Hematopoietic multipotent progenitor cell treated with erythropoietin and hydrocortisone succinate and interleukin-3 and kit ligand, for 17 days (in vitro differentiated cells): ENCODE measurements at places on chromosomes 12 and 14.

DNA sequence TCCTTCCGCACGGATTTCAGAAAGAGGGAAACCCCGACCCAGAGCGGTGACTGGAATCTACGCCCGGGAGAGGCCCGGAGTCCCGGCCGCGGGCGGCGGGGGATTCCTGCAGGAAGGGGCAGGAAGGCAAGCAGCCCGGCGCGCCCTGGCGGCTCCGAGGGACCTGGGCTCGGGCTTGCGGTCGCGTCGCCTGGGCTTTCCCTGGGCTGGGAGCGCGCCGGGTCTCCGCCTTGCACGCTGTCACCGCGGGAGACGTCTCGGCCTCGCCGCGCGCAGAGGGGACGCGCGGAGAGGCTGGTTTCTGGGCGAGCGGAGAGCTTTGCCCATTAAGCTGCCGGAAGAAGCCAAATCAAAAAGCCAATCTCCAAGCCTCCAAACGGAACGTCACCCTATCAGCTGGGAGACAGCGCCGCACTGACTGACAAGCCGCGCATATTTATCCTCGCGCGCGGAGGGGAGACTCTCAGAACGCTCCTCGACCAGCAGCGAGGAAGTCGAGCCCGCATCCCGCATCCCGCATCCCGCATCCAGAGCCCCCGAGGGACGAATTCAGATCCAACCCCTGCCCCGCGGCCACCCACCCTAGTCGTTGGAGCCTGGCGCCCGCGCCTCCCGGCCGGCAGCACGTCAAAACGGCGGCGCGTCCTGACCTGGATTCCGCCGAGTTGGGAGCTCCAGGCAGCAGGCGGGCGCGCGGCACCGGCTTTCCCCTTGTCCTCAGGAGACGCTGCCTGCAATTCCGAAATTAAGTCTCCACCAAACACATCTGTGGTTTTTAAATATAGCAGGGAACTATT is at the start of gene SLC8A3:
SLC8A3 (minus strand) TSS at position 293 of the 797 bp plus-strand sequence. CDS start 20,529 bp downstream, outside the sequence.
- no peak for DNase-seq

GRCh38 chr12:64713376-64713775 is 45.8 kb downstream of the GNS start:
- no peak for DNase-seq

GRCh38 chr14:22106700-22107697 is 433.4 kb upstream of the OR4E1 start:
- DNase-seq: no peak

DNA sequence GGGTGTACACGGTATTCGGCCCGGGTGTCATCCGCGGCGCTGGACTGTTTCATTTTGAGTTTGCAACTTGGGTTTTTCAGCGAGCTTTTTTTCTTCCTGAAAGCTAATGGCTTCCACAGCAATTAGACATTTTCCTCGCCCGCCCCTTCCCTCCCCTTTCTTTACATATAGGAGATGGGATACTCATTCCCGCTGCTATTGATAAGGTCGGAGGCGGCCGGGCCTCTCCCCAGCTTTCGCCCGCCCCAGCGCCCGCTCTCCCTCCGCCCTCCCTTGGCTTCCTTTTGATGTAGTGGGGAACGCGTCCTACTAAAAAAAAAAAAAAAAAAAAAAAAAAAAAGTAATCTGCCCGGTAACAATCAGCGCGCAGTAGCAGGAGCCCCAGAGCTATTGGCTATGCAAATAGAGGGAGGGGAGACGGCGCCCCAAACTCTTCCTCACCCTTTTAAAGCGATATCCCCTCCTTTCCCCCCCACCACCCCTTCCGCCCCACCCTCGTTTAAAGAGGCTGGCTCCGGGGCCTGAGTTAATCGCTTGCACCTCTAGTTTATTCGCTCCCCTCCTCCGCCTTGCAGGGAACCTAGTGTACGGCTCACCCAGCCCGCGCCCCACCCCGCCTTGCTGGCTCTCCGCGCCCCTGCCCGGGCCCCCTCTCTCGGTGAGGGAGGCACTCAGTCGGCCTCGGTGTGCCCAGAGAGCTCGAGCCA is 1.7 kb upstream of the CCND2 start:
- no peak for DNase-seq

DNA sequence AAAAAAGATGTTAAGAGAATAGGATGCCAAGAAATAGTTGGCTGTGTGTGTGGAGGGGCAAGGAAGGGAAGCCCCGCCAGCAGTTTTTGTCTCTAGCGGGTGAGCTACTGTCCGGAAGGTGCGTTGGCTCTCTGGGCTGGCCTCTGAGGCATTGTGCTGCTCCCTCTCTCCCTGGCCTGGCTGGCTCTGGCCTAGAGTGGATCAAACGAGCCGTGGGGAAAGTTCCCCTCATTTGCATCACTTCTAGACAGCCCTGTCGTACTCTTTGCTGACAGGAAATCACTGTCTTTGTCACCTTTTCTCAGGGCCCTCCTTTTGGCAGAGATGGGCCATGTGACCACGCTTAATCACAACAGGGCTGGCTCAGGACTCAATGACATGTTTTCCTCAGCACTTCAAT is 236.1 kb upstream of the NPAS3 start:
- no peak for DNase-seq

DNA sequence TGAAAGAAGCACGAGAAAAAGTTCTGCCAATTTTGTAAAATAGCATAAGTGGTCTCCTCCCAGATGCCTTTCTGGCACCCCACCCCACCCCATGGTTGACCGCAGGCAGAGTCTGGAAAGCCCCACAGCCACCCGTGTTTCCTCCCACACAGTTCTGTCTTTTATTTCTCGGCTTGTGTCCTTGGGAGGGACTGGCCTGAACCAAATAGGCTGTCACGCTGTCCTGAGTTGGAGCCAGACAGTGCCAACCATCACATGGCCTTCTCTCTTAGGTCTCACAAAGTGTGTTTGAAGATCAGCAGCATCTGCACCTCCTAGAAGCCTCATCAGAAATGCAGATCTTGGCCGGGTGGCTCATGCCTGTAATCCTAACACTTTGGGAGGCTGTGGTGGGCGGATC is 10.2 kb upstream of the LTA4H start:
- no peak for DNase-seq

DNA sequence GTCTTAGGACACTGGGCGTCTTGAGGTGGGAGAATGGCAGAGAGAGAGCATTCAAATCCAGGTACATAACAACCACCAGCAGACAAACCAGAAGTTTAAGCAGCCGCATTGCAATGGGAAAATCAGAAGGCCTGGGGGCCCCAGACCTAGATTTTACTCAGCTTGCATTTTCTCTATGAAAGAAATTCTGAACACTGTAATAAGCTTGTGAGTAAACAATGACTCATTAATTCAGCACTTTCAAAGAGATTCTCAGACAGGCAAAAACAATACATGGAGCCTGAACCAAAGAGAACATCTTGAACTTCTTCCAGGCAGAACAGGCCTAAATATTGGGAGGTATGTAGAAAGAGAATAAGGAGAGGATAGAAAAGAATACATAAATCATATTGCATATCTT is 69.8 kb upstream of the IFNG-AS1 start:
- no peak for DNase-seq

- DNase-seq: no peak
These were observed 86.2 kb upstream of the GNG2 start for GRCh38 chr14:51774209-51774608.

DNA sequence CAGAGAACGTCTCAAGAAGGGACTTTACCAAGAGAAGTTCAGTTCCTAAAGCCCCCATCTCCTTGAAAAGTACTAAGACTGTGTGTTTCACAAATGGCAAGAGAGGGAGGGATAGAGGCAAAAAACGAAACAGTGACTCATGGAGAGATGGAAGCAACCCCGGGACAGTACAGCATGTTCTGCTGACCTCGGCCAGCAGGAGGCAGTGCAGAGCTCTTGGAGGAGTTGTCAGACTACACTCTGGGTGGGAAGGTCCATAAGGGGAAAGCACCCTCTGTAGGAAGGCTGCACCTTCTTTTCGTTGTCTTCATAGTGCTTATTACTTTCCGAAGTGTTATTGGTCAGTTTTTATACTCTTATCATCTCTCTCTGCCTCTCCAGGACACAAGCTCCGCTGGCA is 525.2 kb upstream of the CCDC196 start:
- peak; percentile 31 for DNase-seq

DNA sequence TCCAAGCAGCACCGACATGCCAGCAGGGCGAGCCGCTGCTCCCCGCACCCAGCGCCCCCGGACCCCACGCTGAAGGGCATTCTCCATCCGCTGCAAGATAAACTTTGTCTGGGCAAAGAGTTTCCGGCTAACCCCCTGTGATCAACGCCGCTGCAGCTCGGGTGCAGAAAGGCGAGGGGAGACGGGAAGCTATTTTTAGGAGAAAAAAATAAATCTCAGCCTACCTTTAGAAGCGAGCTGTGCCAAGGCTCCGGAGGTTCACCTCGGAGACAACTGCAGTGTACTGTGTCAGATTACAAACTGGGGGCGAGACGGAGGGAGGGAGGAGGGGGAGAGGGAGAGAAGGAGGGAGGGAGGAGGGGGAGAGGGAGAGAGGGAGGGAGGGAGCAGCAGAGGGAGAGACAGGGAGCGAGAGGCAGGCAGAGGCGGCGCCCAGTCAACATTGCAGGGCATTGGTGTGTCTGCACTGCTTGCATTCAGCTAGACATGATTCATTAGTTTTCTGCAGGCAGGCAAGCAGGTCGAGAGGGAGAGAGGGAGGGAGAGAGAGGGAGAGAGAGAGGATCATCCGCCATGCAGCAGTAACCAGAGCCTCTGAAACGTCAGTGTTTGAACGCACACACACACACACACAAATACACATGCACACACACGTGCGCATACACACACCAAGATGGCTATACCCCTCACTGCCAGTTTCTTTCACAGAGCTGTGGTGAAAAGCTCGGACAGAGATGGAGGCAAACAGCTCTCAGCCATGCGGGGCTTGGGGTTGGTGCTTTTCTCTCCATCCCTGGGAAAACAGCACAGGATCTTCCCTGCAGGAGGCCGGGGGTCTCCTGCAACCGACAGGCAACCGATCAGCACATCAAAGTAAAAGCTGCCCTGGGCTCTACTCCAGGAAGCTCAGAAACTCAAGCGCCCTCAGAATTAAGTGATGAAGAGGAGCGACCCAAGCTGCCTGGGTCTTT is at the start of gene RIMBP2:
RIMBP2 (minus strand) TSS at position 302 of the 971 bp plus-strand sequence. CDS start 237,286 bp downstream, outside the sequence.
- DNase-seq: no peak

- DNase-seq: no peak
These were observed 627 bp downstream of the CPM start for GRCh38 chr12:68932128-68932960.

GRCh38 chr12:132286912-132287311 is 42.5 kb downstream of the GALNT9 start:
- DNase-seq: no peak

- DNase-seq: no peak
These were observed 336.3 kb downstream of the NOVA1 start for GRCh38 chr14:26261368-26262122.

- DNase-seq: no peak
These were observed 81.3 kb downstream of the SCN8A start for GRCh38 chr12:51672334-51672733.

GRCh38 chr12:108364879-108365278 is 25.8 kb upstream of the CMKLR1 start:
- no peak for DNase-seq
